ENCODE measurements at places on chromosomes 13 and 19. TPM values are rescaled to one million over a fixed set of nuclear protein-coding genes. Genes with fewer than 3 reads are reported as not detected.

LENG8 gene
- total RNA-seq, result 59.0 TPM

DNA sequence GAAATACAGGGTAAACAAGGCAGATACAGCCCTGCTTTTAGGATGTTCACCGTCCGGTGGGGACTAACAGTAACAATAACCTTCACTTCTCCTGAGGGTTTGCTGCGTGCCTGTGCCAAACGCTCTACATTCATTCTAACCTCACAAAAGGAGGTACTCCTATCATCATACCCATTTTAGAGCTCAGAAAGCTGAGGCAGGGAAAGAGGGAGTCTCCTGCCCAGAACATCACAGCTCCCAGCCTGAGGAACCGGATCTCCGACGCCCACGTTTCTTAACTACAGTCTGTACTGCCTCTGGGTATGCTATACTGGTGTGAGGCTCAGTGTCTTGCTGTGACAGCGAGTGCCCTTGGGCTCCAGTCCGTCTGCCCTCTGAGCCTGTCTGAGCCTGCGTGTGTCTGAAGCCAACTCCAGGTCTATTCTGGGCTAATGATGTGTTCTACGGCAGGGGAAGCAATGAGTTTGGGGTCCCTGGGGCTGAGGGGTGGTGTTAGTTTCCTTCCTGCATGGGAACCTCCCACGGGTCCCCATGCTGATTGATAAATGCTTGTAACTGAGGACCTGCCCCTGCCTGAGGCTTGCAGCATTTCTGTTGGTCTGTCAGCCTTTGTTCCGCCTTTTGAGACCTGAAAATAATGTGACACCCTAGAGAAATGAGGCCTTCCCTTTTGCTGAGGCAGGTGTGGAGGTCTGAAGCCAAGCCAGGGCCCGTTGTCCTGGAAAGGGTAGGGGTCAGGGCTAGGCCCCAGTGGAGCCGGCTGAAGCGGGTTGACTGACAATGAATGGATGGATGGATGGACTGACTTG, 4.9 kb downstream of the LIPE start:
- DNase-seq, result no peak

GRCh38 chr13:24097064-24097463, 63.5 kb upstream of the SPATA13 start:
- DNase-seq, result no peak

DNA sequence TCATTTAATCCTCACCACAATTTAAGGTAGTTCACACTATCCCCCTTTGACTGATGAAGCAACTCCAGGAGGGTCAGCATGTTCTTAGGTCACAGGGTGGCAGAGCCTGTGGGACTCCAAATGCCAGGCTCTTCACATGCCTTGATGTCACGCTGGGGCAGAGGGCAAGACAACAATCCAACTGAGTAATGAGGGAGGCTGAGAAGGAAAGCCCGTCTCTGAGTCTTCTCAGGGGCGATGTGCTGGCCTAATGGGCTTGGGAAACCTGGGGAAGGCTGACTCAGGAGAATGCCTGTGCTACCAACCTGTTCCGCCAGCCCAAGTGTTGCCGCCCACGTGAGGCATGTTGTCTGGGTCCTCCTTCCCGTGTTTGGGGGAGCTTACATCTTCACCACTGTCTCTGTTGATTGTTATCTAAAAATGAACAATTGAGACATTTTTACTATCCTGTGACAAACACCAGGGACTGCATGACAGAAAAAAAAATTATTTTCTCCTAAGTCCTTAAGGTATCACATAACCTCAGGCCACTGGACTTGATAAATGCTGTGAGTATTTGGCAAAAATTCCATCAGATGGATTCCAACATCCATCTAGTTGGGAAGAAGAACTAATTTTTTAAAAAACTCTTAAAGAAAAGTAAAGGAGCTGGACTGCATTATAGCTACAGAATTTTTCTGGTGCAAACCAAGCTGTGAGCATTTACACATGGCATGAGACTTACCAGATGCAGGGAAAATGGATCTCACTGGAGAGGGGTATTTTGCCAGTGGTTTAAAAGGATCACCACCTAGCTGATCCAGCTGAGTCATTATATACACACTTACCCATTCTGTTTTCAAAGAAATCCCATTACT, 157.5 kb downstream of the RGCC start:
- DNase-seq, result no peak

DNA sequence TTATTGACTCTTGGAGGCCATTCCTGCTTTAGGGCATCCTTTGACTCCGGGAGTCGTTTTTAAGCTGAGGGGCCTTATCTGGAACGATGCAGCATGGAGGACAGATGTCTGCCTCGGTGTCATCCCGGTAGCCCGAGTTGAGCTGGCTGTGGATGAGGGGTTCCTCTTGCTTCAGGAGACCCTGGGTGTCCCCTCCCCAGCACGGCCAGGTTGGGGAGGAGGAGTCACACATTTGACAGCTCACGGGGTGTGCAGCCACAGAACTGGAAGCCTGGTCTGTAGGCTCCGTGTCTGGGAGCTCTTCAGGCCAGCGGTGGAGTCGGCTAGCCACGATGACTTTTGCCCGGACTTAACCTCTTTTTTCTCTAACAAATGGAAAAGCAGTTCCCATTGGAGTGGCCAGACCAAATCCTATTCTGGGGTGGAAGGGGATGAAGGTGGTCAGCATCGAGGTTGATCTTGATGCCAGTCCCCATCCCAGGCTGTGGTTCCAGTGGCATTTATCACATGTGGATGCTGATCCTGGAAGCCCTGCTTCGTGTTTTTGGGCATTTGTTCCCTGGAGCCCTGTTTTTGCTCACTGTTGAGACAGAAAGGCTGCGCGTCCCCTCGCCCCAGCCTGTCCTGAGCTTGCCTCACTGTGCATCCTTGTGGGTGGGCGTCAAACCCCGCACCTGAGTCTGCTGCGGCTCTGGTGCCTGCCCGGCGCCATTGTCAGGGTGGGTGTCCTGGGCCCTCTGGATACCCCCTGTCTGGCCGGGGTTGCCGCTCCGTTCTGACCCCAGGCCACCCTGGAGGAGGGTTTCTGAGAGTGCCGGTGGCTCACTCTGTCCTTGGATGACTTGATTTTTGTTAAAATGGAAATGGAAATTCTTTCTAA, 12.0 kb downstream of the TFDP1 start:
- no peak for DNase-seq

DNA sequence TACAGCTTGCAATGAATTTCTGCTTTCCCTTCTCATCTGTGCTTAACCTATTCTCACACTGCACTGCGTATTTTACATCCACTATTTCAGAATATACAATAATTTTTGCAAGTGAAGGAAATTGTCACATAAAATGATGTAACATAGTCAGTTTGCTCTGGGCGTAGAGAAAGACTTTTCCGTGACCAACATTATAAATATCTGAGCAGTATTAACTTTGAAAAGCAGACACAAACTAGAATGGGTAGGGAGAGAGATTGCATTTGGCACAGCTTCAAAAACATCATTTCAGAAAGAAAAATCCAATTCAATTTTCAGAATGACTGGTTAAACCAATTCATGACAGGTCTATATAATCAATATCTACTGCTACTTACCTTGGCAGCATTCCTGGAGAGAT, 352.5 kb upstream of the MIR17HG start:
- DNase-seq, result no peak

DNA sequence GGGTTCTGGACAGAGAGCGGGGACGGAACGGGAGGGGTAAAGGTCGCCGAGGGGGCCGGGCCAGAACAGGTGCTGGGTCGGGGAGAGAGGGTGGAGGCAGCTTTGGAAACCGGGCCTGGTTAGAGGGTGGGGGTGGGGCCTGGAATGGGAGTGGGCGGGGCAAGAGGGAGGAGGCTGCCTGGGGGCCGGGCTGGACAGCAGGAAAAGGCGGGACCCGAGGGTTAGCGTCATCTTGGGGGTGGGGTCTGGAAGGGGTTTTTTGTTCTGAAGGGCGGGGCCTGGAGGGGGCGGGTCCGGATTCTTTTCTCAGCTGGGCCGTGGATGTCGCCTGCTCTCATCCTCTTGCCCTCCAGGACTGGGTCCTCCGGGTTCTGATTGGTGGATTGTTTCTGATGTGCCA, 4.3 kb upstream of the ZNF813 start:
- no peak for DNase-seq

GJB6 gene
- total RNA-seq, result not detected

- no peak for DNase-seq
These were observed 62.7 kb downstream of the SLITRK1 start for GRCh38 chr13:83819611-83820010.

ZNF729 gene
- total RNA-seq, result not detected

DNA sequence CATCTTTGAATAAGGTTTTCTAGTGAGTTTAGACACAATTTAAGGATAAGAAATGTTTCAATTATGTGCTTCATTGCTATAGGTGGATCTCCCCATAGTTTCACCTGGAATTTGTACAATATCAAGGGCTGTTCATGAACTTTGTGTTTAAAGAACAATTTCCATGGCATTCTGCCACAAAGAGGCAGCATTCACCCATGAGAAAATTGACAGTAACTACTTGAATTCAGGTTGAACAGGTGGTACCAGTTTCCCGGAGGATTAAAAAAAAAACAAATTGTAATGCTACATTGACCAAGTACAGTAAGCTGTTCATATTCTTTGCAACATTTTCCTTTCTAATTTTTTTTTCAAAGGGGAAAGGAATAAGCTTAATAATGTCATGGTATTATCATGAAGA, 9.1 kb downstream of the SLITRK5 start:
- no peak for DNase-seq

DNA sequence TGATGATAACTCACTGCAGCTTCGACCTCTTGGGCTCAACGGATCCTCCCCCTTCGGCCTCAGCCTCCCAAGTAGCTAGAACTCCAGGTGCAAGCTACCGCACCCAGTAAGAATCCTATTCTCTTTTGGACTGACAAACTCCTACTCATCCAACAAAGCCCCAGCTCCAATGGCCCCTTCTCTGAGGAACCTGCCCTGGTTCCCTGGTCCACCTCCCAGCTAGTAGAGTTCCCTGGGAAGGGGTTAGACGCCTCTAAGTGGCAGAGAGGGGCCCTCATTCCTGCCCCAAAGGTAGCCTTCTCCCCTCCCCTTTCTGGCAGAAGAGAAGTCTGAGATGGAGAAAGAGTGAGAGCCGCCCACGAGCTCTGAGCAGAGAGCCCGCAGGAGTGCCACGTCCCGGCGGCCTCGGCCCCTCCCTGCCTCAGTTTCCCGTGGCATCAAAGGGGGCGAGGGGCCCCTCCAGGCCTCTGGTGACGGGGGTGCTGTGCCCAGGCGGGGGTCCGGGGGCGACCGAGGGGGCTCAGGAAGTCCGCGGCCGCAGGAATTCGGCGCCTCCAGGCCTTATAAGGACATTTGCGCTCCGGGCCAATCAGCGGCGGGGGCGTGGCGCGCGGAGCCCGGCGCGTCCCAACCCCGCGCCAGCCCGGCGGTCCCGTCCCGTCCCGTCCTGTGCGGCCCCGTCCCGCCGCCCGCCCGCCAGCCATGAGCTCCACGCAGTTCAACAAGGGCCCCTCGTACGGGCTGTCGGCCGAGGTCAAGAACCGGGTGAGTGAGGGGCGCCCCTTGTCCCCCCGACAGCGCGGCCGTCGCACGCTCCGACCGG, at the start of gene CNN2:
TSS of gene CNN2 (plus strand) at position 649 of the 823 bp plus-strand sequence. CDS start at position 703, 54 bp downstream.
- DNase-seq, result peak; percentile 94

EIF3K gene
- total RNA-seq, result 660 TPM

DNA sequence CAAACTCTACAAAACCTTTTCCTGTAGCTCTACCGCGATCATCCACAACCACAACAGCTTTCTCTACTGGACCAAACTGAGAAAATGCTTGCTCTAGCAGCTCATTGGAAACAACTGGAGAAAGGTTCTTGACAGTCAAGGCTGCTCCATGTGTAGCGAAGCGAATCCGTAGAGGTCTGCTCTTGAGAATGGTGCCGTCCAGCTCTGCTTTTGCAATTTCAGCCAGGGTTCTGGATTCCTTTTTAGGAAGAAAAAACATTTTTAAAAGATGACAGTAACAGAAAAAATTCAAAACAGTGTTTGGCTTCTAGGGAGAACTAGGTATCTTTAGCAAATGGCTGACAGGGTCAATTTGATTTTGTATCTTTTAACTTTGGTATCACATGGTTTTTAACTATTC, 10.4 kb downstream of the PSPC1 start:
- no peak for DNase-seq

COQ8B gene
- total RNA-seq, result 37.4 TPM

ZNF708 gene
- total RNA-seq, result 4.3 TPM

PSG5 gene
- not detected for total RNA-seq

DNA sequence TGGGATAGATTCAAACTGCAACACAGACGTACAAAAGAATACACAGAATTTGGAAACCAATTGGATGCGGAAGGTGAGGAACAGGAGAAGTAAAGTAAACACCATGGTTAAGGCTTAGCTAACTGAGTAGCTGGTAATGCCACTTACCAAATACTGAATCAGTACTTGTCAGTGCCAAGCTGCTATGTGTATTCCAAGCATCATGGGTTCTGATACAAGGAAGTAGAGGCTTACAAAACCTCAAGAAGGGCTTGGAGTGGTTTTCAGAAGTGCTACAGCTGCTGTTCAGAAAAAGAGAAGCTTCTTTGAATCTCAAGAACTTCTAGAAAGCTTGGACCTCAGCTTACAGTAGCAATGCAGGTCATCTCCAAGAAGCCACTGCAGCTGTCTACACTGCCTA, 35.9 kb upstream of the DCT start:
- no peak for DNase-seq

OR7D2 gene
- total RNA-seq, result 0.08 TPM

DNA sequence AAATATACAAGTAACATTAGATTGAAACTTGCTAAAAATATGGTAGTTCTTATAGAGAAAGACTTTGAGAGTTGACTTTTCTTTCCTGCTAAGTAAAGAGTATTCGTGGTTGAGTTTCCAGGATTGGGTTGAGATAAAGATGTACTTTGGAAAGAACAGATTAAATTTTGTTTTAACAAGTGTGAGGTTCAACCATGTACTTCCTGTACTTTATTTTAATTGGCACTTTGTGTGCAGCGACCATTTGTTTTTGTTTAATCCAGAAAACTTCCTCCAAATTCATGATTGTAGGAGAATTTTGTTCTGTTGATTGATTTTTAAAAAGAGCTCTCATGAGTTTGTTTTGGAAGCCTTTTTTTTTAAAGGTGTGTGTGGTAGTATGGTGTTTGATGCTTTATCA, 46.9 kb downstream of the PAN3 start:
- no peak for DNase-seq

AXL gene
- 19.8 TPM for total RNA-seq

GRCh38 chr13:74977498-74977897, 504.5 kb downstream of the TBC1D4 start:
- no peak for DNase-seq

- DNase-seq, result no peak
These were observed 53.8 kb downstream of the F2RL3 start for GRCh38 chr19:16942583-16942982.

TMPRSS9 gene
- not detected for total RNA-seq

- no peak for DNase-seq
These were observed 12.0 kb upstream of the FCHO1 start for GRCh38 chr19:17739121-17739875.

DNA sequence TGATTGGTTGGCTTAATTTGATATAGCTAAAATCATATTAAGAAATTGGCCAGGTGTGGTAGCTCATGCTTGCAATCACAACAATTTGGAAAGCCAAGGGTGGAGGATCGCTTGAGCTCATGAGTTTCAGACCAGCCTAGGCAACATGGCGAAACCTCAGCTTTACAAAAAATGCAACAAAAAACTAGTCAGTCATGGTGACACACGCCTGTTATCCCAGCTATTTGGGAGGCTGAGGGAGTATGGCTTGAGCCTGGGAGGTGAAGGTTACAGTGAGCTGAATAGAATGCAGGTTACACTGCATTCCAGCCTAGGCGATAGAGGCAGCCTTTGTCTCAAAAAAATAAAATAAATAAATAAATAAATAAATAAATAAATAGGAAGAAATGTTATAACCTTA, 1579.6 kb upstream of the SLC10A2 start:
- no peak for DNase-seq

- no peak for DNase-seq
These were observed 40.5 kb downstream of the DZIP1 start for GRCh38 chr13:95603887-95604555.

GRCh38 chr19:19429361-19429760, 23.9 kb downstream of the GATAD2A start:
- no peak for DNase-seq

Measured in Right ventricle myocardium inferior (tissue), 1 donor.